ENCODE measurements at places on chromosomes 1 and 21.

- peak; percentile 20 for DNase-seq
Observed at GRCh38 chr1:33972676-33973395, 109.0 kb downstream of the HMGB4 start.

GRCh38 chr1:220291580-220291979 lies 19.3 kb upstream of the RAB3GAP2 start:
- DNase-seq = no peak

DNA sequence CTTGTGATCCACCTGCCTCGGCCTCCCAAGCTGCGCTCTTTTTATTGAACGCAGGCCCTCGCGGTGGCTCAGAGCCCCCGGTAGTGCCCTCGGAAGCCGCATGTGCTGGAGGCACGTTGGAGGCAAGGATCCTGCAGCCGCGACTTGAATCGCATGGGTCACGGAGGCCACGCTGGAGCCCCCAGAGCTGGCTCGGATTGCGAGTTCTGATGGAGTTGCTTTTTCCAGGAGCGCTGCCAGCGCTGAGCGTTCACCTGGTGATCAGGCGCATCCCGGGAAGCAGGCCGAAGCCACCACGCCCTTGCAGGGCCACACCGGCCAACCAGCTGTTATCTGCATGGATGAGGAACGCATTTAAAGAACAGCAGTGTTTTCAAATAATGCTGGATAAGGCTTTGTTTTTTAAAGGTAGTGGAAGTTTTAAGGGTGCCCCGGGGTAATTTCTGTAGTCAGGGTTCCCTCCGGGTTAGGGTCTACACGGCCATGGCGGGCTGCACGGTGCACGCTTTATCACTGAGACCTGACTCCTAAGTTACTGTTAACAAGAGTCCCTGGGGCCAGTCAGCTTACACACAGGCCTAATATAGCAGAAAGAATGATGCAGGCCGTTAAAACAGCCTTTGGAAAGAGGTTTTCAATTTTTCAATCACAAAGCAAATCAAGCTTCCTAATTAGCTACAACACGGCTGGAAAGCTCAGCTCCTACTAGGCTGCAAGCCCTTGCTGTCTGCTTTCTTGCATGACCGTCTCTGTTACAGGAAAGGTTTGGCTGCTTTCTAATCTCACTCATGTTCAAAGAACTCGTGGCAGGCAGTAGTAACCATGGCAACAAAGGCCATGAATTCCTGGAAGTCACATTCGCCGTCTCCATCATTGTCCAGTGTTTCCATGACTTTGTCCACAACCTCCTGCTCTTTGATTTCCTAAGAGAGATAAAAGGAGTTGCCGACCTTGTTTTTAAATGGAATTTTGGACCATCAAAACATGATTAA lies 6.0 kb downstream of the S100B start:
- peak; percentile 22 for DNase-seq

DNA sequence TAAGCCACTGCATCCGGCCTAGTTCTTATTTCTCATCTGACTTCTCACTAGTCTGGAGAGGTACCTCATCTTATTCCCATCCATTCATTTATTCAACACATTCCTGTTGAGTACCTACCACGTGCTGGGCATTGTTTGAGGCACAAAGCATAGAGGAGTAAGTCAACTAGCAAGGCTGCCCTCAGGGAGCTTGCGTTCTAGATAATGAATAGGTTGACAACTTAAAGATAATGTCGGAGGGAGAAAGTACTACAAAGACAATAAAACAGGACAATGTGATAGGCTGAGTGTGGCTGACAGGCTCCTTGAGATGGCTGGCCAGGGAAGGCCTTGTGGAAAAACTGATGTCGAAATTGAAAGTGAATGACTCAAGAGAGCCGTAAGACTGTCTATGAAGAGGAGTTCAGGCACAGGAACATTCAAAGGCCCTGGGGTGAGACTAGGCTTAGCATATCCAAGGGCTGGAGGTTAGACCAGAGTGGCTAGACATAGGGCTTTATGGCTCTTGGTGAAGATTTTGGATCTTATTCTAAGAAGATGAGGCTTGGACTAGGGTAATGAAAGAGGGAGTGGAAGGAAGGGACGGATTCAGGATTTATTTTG lies 18.3 kb downstream of the SPATA21 start:
- DNase-seq = no peak

DNA sequence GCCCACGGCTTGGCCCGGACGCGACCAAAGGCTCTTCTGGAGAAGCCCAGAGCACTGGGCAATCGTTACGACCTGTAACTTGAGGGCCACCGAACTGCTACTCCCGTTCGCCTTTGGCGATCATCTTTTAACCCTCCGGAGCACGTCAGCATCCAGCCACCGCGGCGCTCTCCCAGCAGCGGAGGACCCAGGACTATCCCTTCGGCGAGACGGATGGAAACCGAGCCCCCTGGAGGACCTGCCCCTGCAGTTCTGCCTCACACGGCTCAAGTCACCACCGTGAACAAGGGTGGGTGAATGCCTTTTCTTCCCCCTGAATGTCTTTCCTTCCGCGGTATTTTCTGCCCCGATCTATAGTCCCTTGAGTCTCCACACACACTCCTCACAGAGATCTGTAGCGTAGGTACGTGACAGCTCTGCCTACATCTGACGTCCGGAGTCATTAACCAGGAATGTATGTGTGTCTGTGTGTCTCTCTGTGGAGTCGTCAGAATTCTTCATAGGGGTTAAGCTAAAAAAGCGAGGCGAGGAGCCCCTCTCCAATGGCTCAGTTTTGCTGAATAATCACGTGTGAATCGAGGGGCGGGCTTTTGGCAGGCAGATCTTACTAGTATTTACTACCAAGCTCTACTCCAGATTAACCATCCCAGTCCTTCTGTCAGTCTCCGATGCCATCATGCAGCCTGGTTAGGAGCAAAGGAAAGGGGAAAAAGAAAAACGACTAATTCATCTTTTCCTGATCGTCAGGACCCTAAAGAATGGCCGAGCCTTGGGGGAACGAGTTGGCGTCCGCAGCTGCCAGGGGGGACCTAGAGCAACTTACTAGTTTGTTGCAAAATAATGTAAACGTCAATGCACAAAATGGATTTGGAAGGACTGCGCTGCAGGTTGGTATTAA lies at the start of gene CDKN2C:
Gene CDKN2C, plus strand, starts transcription at position 635 of the 898 bp plus-strand sequence. Its CDS starts 124 bp downstream, at position 759.
- peak; percentile 82 for DNase-seq

GRCh38 chr1:222301652-222302051 lies 246.3 kb downstream of the HHIPL2 start:
- DNase-seq = no peak

DNA sequence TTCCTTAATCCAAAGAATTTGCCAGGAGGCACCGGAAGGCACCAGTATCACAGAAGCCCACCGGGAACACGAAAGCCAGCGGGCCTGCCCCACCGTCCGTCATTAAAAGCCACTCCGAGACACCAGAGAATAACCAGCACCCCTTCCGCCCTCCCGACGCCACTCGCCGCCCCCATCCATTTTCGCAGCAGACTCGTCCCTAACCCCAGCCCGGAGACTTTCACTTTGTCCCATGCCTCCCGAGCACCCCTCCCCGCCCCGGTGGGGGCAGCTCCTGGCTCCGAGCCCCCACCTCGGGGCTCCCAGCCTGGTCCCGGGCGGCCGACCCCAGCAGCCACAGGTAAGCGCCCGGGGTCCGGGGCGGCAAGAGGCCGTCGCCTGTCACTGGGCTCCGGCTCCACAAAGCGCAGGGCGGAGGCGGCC lies 105.4 kb downstream of the SLC45A1 start:
- no peak for DNase-seq

DNA sequence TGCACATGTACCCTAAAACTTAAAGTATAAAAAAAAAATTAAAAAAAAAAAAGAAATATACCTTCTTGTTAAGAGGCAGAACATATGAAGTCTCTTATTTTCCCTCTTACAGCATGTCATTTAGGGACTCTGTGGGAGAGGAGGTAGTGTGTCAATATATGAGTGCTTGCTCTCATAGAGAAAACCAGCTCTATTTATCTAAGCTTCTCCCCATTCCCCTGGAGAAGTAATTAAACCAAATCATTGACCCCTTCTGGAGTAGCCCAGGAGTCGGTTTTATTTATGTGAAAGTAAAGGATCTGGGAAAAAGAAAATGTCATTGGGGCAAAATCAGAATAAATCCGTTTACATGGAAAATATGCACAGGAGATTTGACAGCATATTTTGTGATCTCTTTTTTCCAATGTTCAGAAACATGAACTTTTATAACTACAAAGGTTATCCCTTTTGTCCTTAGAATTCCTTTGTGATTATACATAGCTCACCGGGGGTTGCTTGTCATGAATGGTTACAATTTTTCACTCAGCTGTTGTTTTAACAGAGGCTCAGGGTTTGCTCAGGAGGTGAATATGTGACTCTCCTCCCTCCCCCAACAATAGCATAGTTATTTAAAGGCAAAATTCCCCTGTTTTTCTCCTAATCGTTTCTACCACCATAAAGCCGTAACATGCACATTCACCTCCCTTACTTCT lies 114.5 kb upstream of the C1orf21 start:
- DNase-seq = no peak
